Retina (tissue), 1 donor: ENCODE measurements at places on chromosomes 7 and 10.
A peak's percentile ranks its signal among the peaks of the same experiment; 100 is the strongest.

GRCh38 chr10:85596389-85596788 is 770.2 kb downstream of the GRID1 start:
- DNase-seq, result no peak

DNA sequence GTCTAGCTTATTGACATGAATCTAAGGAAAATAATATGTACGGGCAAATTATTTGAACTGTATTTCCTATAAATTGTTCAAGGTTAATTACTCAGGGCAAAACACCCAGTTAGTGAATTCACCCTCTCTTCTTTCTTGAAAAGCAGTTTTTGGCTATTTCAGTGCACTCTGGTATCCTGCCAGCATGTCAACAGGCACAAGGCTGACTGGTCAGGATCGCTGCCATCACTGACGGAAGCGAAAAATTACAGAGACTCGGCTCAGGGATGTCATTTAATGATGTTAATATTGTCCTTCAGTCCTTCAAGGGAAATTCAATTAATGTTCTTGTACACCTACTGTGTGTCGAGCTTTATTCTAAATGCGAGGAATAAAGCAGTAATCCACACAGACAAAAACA is 28.3 kb upstream of the OLAH start:
- DNase-seq, result no peak

GRCh38 chr7:89091550-89091949 is 296.0 kb upstream of the TEX47 start:
- DNase-seq, result no peak

GRCh38 chr10:70880077-70880534 is 8.3 kb downstream of the PCBD1 start:
- DNase-seq, result peak; percentile 77

DNA sequence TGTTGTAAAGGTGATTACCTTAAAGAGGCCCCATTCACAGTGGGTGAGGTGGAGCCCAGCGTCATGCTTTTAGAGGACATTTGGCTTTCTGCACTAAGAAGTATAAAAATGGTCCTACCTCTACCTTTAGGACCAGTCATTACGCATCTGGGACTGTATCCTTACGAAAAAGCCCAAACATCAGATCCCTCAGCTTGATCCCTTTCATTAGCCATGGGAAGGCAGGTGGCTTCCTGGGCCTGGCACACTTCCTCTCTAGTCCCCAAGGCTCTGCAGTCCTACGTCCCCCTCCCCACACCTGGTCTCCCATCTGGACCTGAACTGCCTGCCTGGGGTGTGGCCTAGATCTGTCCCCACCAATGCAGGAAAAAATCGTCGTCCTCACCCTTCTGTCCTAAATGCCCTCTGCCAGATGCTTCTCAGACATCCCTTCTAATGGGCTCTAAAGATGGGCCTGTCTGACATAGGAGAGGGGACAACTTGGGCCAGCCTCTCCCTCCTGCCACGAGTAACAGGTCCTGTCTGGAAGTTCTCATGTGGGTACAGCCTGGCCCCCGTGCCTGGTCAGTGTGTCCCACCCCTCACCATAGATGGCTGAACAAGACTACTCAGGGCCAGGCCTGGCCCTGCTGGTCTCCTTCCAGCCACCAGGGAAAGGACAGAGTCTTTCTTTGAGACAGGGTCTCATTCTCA is 11.8 kb upstream of the SLC18A3 start:
- no peak for DNase-seq

DNA sequence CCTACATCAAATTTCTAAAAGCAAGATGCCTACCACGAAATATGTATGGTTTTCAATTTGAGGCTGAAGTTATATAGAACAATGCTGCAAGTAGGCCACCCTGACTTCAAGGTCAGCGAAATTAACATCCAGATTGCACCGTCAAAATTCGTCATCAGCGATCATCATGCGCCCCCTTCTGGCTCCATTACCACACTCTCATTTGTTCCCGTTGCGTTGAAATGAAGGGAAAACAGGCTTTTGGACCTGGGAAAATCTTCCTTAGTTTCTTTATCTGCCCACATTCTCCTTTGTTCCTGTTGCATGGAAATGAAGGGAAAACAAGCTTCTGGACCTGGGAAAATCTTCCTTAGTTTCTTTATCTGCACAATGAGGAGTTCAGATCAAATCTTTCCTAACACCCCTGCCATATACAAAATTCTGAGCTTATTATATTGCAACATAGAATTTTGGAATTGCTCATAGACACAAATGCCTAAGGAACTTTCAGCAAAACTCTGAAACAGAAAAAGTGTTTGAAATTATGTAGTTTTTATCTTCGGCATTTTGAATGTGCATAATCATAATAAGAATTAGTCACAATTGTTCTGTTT is 98.2 kb upstream of the PRKCQ start:
- peak; percentile 44 for DNase-seq

DNA sequence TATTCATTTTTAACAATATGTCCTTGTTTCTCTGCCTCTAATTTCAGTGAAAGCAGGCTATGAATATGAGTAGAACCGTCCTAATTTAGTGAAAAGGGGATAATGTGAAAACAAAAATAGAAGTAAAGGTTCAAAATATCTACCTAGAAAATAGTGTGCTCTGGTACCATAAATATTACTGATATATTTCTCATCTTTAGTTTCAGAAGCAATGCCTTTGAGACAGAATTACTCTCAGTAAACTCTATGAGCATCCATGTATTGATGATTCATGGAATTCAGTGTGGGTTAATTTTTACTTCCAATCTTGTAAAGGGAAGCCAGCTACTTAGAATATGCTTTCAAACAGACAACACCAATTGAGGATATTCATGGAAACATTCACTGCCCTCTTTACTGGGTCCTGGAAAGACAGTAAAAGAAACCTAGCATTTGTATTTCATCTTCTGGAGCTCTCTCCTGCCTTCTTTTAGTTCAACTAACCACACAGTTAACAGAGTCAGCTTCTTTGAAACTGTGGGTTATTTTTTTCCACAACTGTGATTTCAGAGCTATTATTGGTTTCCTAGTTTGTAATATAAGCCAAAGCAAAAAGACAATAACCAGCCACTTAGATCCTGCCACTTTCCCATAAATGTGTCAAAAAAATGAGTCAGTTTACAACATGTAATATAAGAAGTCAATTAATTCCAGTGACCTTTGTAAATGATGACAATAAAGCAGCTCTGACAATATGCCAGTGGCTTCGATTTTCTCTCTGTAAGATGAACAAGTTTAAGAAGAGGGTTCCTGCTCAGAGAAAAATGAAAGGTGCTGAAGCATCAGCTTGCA is 1.7 kb downstream of the LRRN3 start:
- peak; percentile 33 for DNase-seq

GRCh38 chr10:122323189-122323588 is 51.3 kb upstream of the PLEKHA1 start:
- no peak for DNase-seq

- DNase-seq, result peak; percentile 69
These were observed 1.2 kb downstream of the SORCS1 start for GRCh38 chr10:107163076-107163855.

DNA sequence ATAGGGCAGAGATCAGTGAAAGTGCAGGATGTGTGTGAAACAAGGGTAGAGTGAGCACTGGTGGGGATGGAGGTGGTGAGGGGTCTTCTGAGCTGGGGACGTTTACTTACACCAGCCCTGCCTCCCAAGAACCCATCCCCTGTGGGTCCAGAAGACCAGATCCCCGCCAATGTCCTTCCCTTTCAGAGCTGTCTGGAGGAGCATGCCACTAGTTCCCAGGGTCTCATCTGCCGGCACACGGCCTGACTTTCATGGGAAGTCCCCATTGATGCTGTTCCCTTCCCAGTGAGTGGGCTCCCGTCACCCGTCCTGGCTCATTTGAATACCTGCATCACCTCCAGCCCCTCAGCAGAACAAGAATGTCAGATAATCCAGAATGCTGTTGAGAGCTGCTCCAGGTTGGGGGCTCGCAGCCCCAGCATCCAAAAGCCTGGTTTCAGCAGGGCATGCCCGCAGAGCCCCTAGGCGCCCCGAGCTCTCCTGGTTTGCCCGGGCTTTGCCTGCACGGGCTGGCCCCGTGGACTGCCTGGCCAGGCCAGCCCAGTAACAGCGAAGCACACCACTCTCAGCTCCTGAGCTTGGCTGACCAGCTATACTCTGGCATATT is 246.7 kb downstream of the MGMT start:
- DNase-seq, result no peak

- DNase-seq, result peak; percentile 87
These were observed 615 bp downstream of the ARHGAP12 start for GRCh38 chr10:31927884-31928548.

DNA sequence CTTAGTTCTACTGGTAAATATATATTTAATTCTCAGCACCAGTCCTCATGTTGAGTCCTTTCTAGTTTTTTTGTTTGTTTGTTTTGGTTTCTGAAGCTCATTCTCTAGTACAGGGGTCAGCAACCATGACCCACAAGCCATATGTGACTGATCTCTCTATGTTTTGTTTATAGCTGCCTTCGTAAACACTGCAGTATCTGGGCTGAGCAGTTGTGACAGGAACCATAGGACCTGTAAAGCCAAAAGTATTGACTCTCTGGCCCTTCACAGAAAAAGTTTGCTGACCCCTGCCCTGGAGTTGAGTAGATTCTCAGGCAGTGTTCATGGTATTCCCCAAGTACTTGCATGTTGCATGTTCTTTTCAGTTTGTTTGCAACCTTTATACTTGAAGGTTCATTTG is 20.8 kb downstream of the NET1 start:
- DNase-seq, result no peak

- DNase-seq, result peak; percentile 18
These were observed 119.7 kb downstream of the ABLIM1 start for GRCh38 chr10:114538181-114538906.

DNA sequence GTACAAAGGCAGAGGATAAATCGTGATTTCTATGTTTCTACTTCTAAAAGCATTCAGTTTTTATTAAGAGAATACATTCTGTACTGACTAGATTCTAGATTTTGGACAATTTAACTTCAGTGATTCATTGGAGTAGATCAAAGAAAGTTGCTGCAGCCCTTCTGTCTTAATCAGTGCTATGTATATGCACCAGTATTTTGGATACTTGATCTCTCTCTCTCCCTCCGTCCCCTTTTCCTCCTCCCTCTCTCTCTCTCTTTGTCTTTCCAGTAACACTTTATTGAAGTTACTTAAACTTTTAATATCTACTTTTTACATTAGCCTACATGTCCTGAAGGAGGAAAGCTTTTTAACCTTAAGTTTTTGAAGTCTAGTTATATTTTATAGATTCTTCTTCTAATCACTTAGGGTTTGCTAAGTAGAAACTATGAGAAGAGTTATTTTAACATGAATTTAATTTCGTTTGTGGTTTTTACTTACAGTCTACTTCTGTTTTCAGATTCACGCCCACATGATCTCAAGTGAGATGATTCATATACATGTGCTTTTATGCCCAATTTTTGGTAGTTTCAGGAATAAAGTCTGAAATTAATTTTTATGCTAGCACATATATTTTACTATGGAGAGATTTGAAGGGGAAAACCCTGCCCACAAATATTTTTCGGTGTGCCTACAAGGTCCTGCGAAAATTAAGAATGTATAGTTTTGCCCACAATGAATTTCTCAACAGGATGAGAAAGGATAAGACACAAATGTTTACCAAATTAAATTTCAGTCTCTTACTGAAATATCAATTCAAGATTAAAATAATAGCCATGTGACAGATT is 9.1 kb downstream of the MDFIC start:
- no peak for DNase-seq

DNA sequence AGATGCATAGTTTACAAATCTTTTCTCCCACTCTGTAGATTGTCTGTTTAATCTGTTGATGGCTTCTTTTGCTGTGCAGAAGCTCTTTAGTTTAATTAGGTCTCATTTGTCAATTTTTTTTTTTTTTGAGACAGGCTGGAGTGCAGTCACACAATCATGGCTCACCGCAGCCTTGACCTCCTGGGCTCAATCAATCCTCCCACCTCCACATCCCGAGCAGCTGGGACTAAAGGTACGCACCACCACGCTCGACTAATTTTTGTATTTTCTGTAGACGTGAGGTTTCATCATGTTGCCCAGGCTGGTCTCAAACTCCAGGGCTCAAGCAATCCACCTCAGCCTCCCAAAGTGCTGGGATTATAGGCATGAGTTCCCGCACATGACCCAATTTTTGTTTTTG is 1655.8 kb downstream of the REEP3 start:
- no peak for DNase-seq

- no peak for DNase-seq
These were observed 9.9 kb downstream of the WDR86 start for GRCh38 chr7:151399906-151400305.

- no peak for DNase-seq
These were observed 7.0 kb upstream of the PPP1R35 start for GRCh38 chr7:100443096-100443840.
